ENCODE measurements at places on chromosomes 7 and 10. TPM values are rescaled to one million over a fixed set of nuclear protein-coding genes. Genes with fewer than 3 reads are reported as not detected.
A peak's percentile ranks its signal among the peaks of the same experiment; 100 is the strongest.

Gene VENTX
- not detected for total RNA-seq

Gene PRF1
- 136 TPM for total RNA-seq

- DNase-seq: no peak
Observed at GRCh38 chr7:32223071-32223650, 153.0 kb upstream of the PDE1C start.

GRCh38 chr7:8201846-8202441 lies 60.0 kb downstream of the ICA1 start:
- no peak for DNase-seq

Gene TAF3
- 12.7 TPM for total RNA-seq

DNA sequence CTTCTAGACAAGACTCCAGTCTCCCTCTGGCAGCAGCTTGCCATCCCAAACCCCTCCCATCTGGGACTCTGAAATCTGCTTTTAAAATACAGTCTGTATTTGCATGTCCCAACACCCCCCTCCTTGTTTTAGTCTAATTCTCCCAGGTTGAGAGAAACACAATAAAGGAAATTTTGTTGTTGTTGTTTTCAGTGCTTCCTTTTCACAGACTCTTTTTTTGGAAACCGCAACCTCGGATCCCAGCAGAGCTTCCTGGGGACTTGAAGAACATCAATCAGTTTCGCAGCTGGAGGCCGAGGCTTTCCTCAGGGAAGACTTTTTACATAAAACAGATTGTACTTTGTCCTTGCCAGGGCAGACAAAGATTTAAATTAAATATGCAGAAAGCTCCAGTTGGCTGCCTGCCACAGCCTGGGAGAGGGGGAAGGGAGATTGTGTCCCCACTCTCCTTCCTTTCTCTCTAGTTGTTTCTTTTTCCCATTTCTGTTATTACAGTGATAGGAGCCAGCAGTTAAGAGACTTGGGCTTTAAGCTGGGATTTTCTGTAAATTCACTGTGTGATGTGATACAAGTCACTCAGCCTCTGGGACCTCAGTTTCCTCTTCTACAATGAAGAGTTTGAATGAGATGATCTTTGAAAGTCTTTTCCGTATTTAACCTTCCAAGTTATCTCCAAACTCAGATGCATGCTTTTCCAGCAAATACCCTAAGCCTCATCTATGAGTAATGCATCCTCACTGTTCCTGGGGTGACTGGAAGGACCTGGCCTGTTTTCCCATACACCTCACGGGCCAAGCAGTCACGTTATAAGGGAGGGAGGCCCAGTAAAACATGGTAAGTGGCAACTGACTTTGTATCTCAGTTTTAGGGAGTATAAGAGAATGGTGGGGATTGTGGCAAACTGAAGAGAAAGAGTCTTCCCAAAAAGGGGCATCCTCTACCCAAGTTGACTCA lies 192.3 kb downstream of the REEP3 start:
- no peak for DNase-seq

GRCh38 chr7:151013733-151014497 lies 10.4 kb downstream of the ATG9B start:
- peak; percentile 96 for DNase-seq
